ENCODE measurements at places on chromosomes 16 and 17. TPM values are rescaled to one million over a fixed set of nuclear protein-coding genes. Genes with fewer than 3 reads are reported as not detected.

MAPT gene
- total RNA-seq: 0.95 TPM

TK1 gene
- 190 TPM for total RNA-seq

NSMCE1 gene
- 37.0 TPM for total RNA-seq

UBFD1 gene
- total RNA-seq: 78.6 TPM

MT1F gene
- 12.5 TPM for total RNA-seq

CPHXL2 gene
- total RNA-seq: not detected

PALB2 gene
- 20.5 TPM for total RNA-seq

SDK2 gene
- 0.09 TPM for total RNA-seq

CTRB2 gene
- not detected for total RNA-seq

TEFM gene
- total RNA-seq: 18.7 TPM

ACAP1 gene
- not detected for total RNA-seq

ZFP3 gene
- 3.7 TPM for total RNA-seq

SRCIN1 gene
- 23.6 TPM for total RNA-seq

PPM1E gene
- 0.09 TPM for total RNA-seq

TBC1D3 gene
- not detected for total RNA-seq

ZSWIM7 gene
- 13.8 TPM for total RNA-seq

PRSS27 gene
- total RNA-seq: 0.72 TPM

BMERB1 gene
- not detected for total RNA-seq

TSPOAP1 gene
- 7.4 TPM for total RNA-seq

C16orf54 gene
- total RNA-seq: not detected

SEPTIN12 gene
- not detected for total RNA-seq

TBC1D3G gene
- total RNA-seq: not detected

KRTAP1-4 gene
- not detected for total RNA-seq

SPNS3 gene
- total RNA-seq: not detected

SCIMP gene
- not detected for total RNA-seq

WNT9B gene
- total RNA-seq: not detected

SLC5A11 gene
- 0.95 TPM for total RNA-seq

Measured in Caco-2 (cell line).